Activated CD4-positive, alpha-beta T cell treated with anti-CD3 and anti-CD28 coated beads, Interleukin-2, amount 10 ng/mL, durations not matched to agents 7 days and 5 days (primary cell): ENCODE measurements at places on chromosomes 16 and 17. TPM values are rescaled to one million over a fixed set of nuclear protein-coding genes. Genes with fewer than 3 reads are reported as not detected.
A peak's percentile ranks its signal among the peaks of the same experiment; 100 is the strongest.

Gene SLC38A8
- not detected for total RNA-seq

Gene COIL
- 16.9 TPM for total RNA-seq

Gene KRTAP2-1
- total RNA-seq, result not detected

Gene OR4D1
- total RNA-seq, result 0.77 TPM

Gene ZNF267
- 45.0 TPM for total RNA-seq

Gene SDR42E2
- 0.22 TPM for total RNA-seq

GRCh38 chr16:31513884-31514283 is 5.7 kb upstream of the RUSF1 start:
- H3K36me3 ChIP-seq, result no peaks in the 10 kb centered on the region
- H3K4me1 ChIP-seq, result peaks cover 7% of the 10 kb centered on the region
- H3K27me3 ChIP-seq, result no peaks in the 10 kb centered on the region
- no peak overlapping the region for H3K4me3 ChIP-seq

GRCh38 chr17:72838581-72838980 is 253.9 kb downstream of the SLC39A11 start:
- H3K4me3 ChIP-seq, result no peak overlapping the region
- no peak overlapping the region for H3K27ac ChIP-seq
- no peaks in the 10 kb centered on the region for H3K4me1 ChIP-seq
- DNase-seq, result no peak

- H3K27ac ChIP-seq, result no peak overlapping the region
- H3K4me3 ChIP-seq, result no peak overlapping the region
- DNase-seq, result no peak
- no peaks in the 10 kb centered on the region for H3K36me3 ChIP-seq
- H3K27me3 ChIP-seq, result no peaks in the 10 kb centered on the region
- H3K4me1 ChIP-seq, result no peaks in the 10 kb centered on the region
These were observed 201.8 kb downstream of the CDH11 start for GRCh38 chr16:64919929-64920607.

DNA sequence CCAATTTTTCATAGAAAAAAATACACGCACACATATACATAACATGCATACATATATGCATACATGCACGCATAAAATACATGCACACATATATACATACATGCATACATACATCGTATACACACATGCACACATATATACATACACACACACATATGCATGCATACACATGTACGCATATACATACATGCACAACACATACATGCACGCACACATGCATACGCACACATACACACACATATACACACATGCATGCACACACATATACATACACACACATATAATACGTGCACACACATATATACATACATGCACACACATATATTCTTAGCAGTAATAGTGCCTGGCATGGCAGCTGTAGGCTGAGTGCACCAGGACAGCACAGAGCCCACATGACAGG is 24.9 kb downstream of the USP36 start:
- no peak overlapping the region for H3K4me3 ChIP-seq
- peak overlapping the region; percentile 19 for H3K27ac ChIP-seq

GRCh38 chr16:84700446-84701300 is 873 bp downstream of the USP10 start:
- peaks cover 46% of the 10 kb centered on the region for H3K4me1 ChIP-seq
- DNase-seq, result peak; percentile 66
- peak overlapping the region; percentile 93 for H3K4me3 ChIP-seq
- H3K27me3 ChIP-seq, result no peaks in the 10 kb centered on the region
- H3K27ac ChIP-seq, result peak overlapping the region; percentile 95
- peaks cover 4% of the 10 kb centered on the region for H3K36me3 ChIP-seq

DNA sequence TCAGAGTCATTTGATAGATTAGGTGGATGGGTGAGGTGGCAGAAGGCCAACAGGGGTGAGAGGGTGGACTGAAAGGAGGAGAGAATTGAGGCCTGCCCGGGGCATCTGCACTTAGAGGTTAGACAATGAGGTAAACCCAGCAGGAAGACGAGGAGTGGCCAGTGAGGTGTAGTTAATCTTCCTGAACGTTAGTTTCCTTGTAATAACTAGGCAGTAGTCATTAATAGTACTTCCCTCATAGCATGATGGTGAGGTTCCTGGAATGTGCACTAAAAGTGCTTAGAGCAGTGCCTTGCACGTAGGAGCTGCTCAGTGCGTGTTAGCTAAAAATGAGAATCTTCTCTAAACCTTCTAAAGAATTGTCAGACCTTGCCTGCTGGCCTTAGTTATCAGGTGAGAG is 13.5 kb upstream of the KSR1 start:
- peaks cover 2% of the 10 kb centered on the region for H3K4me1 ChIP-seq
- no peak for DNase-seq
- H3K27ac ChIP-seq, result no peak overlapping the region
- peaks cover 10% of the 10 kb centered on the region for H3K27me3 ChIP-seq
- H3K4me3 ChIP-seq, result no peak overlapping the region

GRCh38 chr17:33204156-33204555 is 88.9 kb downstream of the ASIC2 start:
- H3K36me3 ChIP-seq, result no peaks in the 10 kb centered on the region
- no peak for DNase-seq
- no peak overlapping the region for H3K27ac ChIP-seq
- H3K4me1 ChIP-seq, result no peaks in the 10 kb centered on the region

- H3K4me3 ChIP-seq, result no peak overlapping the region
- no peak for DNase-seq
- no peak overlapping the region for H3K27ac ChIP-seq
- no peaks in the 10 kb centered on the region for H3K36me3 ChIP-seq
- no peaks in the 10 kb centered on the region for H3K4me1 ChIP-seq
- no peaks in the 10 kb centered on the region for H3K27me3 ChIP-seq
These were observed 76.4 kb upstream of the RCVRN start for GRCh38 chr17:9981344-9981915.
